ENCODE measurements at places on chromosomes 6 and 20.

- DNase-seq: no peak
Measured at GRCh38 chr6:151963001-151963400, 155.5 kb downstream of the ESR1 start.

GRCh38 chr20:6051505-6051904 is 2.4 kb downstream of the LRRN4 start:
- DNase-seq: no peak

GRCh38 chr6:15672291-15672690 is 9.5 kb upstream of the DTNBP1 start:
- DNase-seq: no peak

DNA sequence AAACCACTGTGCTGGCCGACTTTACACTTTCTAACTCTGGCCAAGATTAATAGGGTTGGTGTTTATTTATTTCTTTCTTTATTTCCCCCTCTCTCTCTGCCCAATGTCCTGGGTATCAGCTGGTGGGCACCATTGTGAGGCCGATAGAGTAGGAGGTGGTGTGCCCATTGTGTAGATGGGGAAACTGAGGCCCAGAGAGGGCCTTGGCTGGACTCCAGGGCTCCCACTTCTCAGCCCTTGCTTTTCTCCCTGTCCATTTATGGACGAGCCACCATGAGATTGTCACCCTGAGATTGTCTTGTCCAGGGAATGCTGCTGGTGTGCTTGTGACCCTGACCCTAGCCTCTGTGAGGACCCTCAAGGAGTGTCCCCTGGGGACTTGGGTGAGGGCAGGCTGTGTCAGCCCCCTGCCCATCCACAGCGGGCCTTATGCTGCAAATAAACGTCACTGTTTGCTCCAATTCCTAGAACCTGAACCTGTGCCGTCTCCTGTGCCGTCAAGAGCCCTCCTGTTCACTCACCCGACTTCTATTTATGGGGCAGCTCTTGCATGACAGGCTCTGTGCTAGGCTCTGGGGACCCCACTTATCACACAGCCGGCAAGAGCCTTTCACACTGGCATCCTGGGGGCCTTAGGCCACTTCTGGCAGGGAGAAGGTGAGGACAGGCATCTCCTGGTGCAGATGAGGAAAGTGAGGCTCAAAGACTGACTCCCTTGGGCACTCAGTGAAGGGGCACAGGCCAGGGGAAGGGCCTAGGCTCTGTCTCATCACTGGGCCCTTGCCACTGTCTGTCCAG is 24.8 kb downstream of the SUN5 start:
- DNase-seq: no peak

DNA sequence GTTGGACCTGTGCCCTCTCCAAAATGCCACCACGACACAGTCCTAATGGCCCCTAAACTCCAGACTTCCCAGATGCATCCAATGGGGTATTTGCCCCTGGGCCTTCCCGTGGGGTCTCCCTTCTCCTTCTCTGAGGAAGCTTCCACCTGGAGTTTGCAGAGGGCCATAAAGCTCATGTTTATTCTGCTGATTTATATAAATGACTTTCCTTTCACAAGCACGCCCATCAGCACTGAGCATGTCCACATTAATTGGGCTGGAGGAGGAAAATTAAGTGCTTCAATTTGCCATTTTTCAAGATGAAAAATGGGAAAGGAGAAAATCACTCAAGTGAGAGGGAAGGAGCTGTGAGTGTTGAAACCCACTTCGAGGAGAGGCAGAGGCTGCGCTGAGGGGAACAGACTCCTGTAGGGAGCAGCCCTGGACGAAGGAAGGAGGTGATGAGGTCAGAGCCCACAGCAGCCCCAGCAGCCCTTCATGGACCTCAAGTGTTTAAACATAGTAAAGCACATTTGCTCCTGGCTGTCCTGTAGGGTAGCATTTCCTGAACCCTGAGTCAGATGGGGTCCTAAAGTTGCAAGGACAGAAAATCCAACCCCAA is 434.9 kb upstream of the SULF2 start:
- DNase-seq: no peak

DNA sequence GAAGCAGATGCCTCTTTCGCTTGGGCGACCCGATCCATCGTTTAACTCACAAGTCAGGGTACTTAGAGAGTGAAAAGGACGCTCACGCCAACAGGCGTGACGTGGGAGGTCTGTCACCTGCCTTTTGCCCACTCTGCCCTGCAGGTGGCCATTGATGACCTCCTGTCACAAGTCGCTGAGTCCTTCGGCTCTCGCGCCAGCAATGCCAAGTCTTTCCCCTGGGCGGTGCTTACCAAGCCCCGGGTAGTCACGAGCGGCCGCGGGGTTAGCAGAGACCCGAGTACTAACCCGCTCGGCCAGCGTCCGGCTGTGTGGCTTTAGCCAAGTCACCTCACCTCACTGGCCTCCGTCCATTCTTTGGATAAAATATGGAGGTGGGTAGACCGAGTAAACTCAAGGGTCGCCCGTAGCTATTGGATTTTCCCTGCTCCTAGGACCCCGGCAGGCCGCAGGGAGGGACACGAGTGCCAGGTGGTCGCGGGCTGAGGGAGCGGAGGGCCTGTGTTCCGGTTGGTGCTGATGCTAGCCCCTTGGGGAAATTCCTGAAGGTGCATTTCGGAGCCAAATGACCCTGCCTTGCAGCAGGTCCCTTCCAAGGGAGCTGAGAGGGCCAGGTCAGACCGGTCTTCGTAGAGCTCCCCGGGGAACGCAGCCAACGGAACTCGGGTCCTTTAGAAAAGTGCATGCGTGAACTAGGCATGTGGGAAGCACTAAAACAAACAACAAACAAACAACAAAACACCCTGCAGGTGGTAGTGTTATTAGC is 668 bp downstream of the PKIB start:
- DNase-seq: peak; percentile 31

GRCh38 chr6:168170841-168171601 is 92.0 kb upstream of the FRMD1 start:
- DNase-seq: no peak

- DNase-seq: no peak
Measured at GRCh38 chr6:38192487-38192886, 373.0 kb downstream of the ZFAND3 start.

DNA sequence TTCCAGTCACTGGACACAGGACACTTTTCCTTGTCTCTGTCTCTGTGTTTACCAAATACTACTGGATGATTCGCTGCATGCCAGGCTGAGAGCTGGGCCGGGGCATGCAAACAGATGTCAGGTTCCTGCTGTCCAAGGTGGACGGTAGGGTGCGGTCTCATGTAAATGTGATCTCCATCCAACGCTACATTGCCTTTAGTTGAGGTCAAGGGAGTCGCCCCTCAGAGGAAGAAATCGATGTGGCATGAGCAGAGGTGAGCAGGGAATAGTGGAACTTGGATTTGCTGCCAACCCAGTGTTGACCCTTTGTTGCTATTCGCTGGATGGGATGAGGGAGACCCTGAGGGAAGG is 9.8 kb upstream of the TOX2 start:
- no peak for DNase-seq

DNA sequence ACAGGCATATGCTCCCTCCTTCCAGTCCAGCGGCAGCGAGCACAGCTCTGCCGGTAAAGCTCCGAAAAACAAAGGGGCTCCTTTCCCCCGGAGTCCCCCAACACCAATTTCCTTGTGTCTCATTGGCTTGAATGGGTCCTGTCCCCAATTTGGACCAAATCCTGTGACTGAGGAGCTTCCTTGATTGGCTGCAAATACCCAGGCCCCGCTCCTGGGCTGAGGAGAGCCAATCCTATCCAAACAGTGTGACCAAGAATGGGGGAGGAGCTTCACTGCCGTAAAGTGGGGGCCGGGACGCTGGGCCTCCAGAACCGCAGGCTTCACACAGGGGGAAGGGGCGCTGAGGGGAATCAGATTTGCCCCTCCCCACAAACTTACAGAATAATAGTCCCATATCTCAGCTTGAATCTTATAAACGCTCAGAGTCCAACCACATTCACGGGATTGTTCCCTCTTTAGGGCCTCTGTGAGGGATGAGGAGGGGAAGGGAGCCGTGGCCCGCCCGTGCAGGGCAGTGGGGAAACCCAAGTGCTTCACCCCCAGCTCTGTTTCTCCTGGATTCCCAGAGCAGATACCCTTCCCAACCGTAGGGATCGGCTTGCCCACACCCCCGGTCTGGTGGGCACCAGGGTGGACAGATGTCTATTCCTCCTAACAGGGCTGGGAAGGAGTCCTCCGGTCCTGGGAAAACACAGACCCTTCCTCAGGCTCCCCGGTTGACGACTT is 141.0 kb upstream of the MLN start:
- no peak for DNase-seq

GRCh38 chr6:170147832-170148708 is 142.8 kb downstream of the DLL1 start:
- no peak for DNase-seq

- DNase-seq: no peak
Measured at GRCh38 chr20:63864545-63864977, 509 bp upstream of the TPD52L2 start.

DNA sequence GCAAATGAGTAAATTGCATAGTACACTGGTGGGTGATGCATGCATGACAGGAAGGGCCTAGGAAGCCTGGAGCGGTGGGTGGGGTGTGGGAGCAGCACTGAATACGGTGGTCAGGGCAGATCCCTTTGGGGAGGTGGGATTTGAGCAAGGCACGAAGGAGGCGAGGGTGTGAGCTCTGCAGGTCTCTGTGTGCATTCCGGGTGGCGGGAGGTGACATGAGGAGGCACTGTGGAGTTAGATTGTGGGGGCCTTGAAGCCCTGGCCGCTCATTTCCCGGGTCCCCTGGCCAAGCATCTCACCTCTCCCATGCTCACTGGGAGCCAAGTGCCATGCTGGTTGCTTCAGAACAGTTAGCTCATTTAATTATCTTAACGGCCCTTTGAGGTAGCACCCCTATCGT is 6.2 kb upstream of the SPDEF start:
- no peak for DNase-seq

- DNase-seq: no peak
Measured at GRCh38 chr6:121314381-121315112, 19.7 kb downstream of the TBC1D32 start.

- no peak for DNase-seq
Measured at GRCh38 chr20:37291724-37292126, 2.3 kb downstream of the MANBAL start.

DNA sequence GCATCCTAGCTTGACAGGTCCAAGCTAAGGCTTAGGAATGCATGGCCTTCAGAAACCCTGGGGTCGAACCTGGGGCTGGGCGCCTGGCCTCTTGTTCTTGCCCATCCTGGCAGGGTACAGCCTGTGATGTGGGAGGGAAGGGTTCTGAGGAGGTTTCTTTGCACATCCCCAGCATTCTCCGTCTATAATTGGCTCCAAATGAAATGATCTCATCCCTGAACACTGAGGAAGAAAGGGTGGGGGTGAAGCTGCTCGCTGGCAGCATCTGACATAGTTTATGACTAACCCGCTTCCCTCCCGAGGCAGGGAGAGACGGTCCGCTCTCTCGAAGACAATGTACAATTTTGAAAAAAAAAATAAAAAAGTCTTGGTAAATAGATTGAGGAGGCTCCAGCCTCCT is 67.1 kb upstream of the ZNFX1 start:
- peak; percentile 78 for DNase-seq

- DNase-seq: no peak
Measured at GRCh38 chr20:62480318-62480717, 4.5 kb upstream of the GATA5 start.

DNA sequence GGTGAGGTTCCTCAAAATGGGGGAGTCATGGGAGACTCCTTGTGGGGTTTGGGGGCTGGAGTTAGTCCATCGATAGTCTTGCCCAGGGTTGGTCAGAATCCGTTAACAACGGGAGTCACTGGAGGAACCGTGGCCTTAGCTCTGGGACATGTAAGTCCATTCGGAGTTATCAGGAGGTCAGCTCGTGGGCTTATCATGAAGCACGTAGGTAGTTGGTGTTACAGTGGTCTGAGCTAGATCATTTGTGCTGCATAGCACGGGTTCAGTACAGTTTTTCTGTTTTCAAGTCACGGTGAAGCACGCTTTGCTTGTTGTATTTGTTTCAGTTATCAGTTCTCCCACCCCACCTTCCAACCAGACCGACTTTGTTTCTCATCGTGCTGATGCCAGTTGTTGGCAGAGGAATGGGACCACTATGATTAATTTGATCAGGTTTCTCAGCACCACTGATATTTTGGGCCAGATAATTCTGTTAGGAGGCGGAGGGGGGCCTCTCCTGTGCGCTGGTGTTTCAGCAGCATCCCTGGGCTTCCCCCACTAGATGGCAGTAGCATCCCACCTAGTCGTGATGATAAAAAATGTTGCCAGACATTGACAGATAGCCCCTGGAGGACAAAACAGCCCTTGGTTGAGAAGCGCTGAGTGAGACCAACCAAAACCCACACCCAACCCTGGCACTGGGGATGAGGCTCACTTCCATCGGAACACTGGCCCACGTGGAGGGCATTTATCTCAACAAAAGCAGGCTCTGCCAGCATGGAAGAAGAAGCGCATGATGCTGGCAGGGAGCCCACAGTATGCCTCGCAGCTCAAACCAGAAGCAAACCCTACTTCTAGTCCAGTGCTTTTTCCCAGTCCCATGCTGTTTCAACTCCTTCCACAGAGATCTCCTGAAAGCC is 2.2 kb upstream of the APMAP start:
- peak; percentile 85 for DNase-seq

DNA sequence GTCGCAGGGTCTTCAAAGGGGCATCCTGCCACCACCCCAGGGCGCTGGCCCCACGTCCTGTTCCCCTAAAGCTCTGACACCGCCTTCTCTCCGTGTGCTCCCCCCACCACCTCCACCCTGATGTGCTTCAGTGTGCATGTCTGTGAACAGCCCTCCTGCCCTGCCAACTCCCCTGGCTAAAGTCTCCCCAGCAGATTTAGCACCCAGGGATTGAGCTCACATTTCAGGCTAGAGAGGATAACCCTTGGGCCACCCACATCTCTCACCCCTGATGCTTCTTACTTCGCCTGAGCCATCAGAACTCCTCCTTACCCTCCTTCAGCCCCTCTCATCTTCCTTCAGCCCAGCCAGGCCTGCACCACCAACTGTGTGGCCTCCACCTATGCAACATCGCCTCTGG is 7.5 kb downstream of the TMEM151B start:
- DNase-seq: no peak

DNA sequence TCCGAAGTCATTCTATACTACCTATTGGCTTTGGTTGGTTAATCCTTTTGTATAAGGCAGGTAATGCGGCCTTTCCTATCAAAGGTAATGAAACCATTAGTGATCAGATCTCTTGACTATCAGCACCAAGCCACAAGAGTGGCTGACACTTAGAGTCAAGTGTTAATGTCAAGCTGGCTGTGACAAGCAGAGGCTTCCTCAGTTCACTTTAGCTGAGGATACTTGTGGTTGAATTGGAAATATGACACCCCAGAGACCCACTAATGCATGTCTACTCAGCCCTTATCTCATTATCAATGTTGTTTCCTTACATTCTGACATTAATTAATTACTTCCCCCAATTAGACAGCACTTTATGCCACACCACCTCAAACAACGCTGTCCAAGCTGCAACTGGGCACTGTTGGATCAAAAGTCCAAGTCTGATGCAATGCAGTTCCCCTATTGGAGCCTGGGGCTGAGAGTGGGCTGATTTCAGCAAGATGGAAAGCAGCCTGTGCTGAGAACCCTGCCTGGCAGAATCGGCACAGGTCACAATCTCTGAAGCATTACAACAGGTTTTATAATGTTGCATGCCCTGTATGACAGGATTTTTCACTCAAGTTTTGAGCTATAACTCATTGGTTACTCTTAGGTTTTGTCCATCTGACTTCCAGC is 273.5 kb downstream of the COL12A1 start:
- DNase-seq: no peak

Measured in tibial artery (tissue), 4 donors.